ENCODE measurements at places on chromosomes 4 and X. TPM values are rescaled to one million over a fixed set of nuclear protein-coding genes. Genes with fewer than 3 reads are reported as not detected.

The FHDC1 gene
- total RNA-seq = 0.05 TPM

The TKTL2 gene
- total RNA-seq = not detected

The PUDP gene
- 17.4 TPM for total RNA-seq

- no peaks in the 10 kb centered on the region for H3K27me3 ChIP-seq
- no peak for DNase-seq
- H3K4me1 ChIP-seq = peaks cover 28% of the 10 kb centered on the region
- H3K4me3 ChIP-seq = peak overlapping the region; percentile 83
These were observed 126.8 kb upstream of the ENPP6 start for GRCh38 chr4:184344435-184344834.

Data from activated CD4-positive, alpha-beta T cell treated with anti-CD3 and anti-CD28 coated beads, Interleukin-2, amount 10 ng/mL, durations not matched to agents 24 days and 14 days (primary cell).